ENCODE measurements at places on chromosomes 16 and 17. TPM values are rescaled to one million over a fixed set of nuclear protein-coding genes. Genes with fewer than 3 reads are reported as not detected.
A peak's percentile ranks its signal among the peaks of the same experiment; 100 is the strongest.

The BLMH gene
- polyA plus RNA-seq, result 1.7 TPM

- H3K27ac ChIP-seq, result no peak overlapping the region
- H3K27me3 ChIP-seq, result peaks cover 10% of the 10 kb centered on the region
- H3K36me3 ChIP-seq, result no peaks in the 10 kb centered on the region
- no peak overlapping the region for H3K4me3 ChIP-seq
- peaks cover 5% of the 10 kb centered on the region for H3K4me1 ChIP-seq
These were observed 165.9 kb downstream of the SDK2 start for GRCh38 chr17:73478334-73478733.

GRCh38 chr17:79784353-79785016, 6.5 kb downstream of the CBX2 start:
- H3K4me3 ChIP-seq, result no peak overlapping the region
- H3K36me3 ChIP-seq, result no peaks in the 10 kb centered on the region
- peaks cover 2% of the 10 kb centered on the region for H3K4me1 ChIP-seq
- H3K27me3 ChIP-seq, result peaks cover 21% of the 10 kb centered on the region

- peaks cover 36% of the 10 kb centered on the region for H3K4me1 ChIP-seq
- no peak overlapping the region for H3K27ac ChIP-seq
- H3K4me3 ChIP-seq, result no peak overlapping the region
- H3K27me3 ChIP-seq, result peaks cover 18% of the 10 kb centered on the region
- H3K36me3 ChIP-seq, result no peaks in the 10 kb centered on the region
- no peak for DNase-seq
These were observed 37.9 kb upstream of the SLC38A10 start for GRCh38 chr17:81332914-81333528.

- no peaks in the 10 kb centered on the region for H3K36me3 ChIP-seq
- H3K27ac ChIP-seq, result peak overlapping the region; percentile 33
- peak overlapping the region; percentile 40 for H3K4me3 ChIP-seq
- no peaks in the 10 kb centered on the region for H3K27me3 ChIP-seq
These were observed 15.8 kb downstream of the SNX20 start for GRCh38 chr16:50665128-50665878.

- no peak overlapping the region for H3K4me3 ChIP-seq
- no peak overlapping the region for H3K27ac ChIP-seq
- no peaks in the 10 kb centered on the region for H3K36me3 ChIP-seq
- no peaks in the 10 kb centered on the region for H3K27me3 ChIP-seq
- no peaks in the 10 kb centered on the region for H3K4me1 ChIP-seq
These were observed 99.7 kb downstream of the CBLN1 start for GRCh38 chr16:49181791-49182518.

The NOTUM gene
- not detected for polyA plus RNA-seq

GRCh38 chr17:31433091-31433790, 41.8 kb downstream of the RAB11FIP4 start:
- no peaks in the 10 kb centered on the region for H3K36me3 ChIP-seq
- no peak for DNase-seq
- H3K4me1 ChIP-seq, result no peaks in the 10 kb centered on the region
- H3K4me3 ChIP-seq, result no peak overlapping the region
- H3K27ac ChIP-seq, result no peak overlapping the region

The KRT32 gene
- polyA plus RNA-seq, result 0.03 TPM

GRCh38 chr16:85334718-85335583, 222.7 kb upstream of the CIBAR2 start:
- H3K27me3 ChIP-seq, result peaks cover 6% of the 10 kb centered on the region
- no peak for DNase-seq
- H3K36me3 ChIP-seq, result no peaks in the 10 kb centered on the region
- peaks cover 24% of the 10 kb centered on the region for H3K4me1 ChIP-seq
- no peak overlapping the region for H3K4me3 ChIP-seq
- no peak overlapping the region for H3K27ac ChIP-seq
